ENCODE measurements at places on chromosomes 12 and 14.

- no peak for DNase-seq
These were observed 176.9 kb upstream of the HIF1A start for GRCh38 chr14:61518403-61518802.

DNA sequence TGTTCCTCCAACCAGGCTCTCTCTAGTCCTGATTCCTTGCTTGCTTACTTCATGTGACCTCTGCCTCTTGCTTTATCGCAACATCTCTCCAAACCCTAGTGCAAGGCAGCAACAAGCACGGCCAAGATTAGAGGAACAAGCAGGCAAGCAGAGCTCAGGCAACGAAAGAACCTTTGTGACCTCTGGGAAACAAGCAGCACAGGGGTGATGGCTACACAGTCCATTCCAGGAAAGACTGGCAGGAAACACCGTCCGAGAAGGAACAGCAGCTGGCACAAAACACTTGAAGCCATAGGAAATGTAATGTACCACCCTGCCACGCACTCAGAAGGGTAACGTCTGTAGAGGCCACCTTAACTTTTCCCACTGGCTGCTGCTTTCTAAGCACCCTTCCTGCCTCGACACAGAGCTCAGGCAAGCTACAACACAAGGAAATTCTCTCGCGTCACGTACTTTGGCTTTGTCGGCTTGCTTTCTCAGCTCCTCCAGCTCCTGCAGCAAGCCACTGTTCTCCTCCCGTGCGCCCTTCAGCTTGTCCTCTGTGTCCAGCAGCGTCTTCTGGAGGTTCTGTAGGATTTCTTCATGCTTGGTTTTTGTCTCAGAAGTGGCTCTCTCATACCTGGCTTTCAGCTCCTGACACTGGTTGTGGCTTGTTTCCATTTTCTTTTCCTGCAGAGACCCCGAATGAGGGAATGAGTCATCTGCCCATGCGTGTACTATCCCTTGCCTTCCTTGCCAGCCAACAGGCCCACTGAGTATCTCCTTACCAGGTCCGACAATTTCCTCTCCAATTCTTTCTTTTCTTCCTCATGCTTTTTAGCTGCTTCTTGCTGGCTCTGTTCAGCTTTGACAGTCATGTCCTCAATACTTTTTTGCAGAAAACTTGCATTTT is 61.4 kb upstream of the VPS33A start:
- no peak for DNase-seq

- DNase-seq: no peak
These were observed 2.2 kb downstream of the SLC38A2 start for GRCh38 chr12:46370380-46370734.

GRCh38 chr12:60494244-60494643 is 898.4 kb downstream of the SLC16A7 start:
- DNase-seq: no peak

DNA sequence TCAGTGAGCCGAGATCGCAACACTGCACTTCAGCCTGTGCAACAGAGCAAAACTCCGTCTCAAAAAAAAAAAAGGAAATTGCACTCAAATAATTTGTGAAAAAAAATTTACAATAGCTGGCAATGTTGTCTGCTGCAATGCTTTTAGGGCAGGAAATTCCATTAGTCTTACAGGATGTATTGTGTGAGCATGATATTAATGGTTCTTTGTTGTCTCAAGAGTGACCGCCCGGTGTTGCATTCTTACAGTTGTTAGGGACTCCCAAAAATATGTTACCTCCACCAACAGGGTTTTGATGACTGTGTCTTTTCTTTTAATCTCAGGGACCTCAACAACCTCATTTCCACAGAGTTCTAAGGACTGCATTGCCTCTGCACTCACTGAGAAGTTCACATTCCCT is 44.8 kb downstream of the PZP start:
- DNase-seq: no peak

GRCh38 chr14:82805892-82806825 is 1272.5 kb upstream of the SEL1L start:
- no peak for DNase-seq

DNA sequence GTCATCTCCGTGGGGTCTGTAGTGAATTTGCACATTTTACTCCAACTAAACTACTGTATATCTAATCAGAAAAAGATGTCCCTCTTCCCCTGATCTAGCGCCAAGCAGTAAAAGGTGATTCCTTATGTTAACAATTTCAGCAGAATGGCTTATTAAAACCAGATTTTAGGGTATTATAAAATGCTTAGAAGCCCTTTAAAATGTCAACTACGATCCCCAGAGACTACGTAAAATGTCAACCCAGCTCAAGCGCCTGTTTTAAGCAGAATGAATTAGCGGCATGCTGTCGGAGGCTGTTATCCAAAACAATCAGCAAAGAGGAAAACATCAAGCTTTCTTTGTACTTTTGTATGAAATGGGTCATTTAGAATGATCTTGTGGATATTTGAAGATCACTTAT is 408.9 kb downstream of the SOX5 start:
- no peak for DNase-seq

DNA sequence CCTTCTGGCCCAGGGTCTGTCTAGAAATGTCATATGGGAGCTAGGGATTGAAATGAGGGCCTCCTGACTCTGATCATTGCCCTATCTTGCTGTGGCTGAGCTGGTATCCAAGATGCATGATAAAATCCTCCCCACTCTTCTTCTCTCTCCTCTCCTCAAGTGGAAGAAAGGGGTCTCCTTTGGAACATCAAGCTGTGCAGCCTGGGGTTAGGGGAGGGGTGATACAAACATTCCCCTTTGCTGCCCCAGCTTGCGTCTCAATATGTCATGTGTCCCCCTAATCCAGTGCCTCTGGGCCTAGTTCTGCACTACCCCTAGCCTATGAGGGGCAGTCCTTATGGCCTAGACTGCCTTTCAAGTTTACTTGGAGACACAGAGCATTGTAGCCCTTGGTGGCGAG is 8.5 kb downstream of the RDH16 start:
- DNase-seq: no peak
